ENCODE measurements at places on chromosomes 13 and 19.
A peak's percentile ranks its signal among the peaks of the same experiment; 100 is the strongest.

DNA sequence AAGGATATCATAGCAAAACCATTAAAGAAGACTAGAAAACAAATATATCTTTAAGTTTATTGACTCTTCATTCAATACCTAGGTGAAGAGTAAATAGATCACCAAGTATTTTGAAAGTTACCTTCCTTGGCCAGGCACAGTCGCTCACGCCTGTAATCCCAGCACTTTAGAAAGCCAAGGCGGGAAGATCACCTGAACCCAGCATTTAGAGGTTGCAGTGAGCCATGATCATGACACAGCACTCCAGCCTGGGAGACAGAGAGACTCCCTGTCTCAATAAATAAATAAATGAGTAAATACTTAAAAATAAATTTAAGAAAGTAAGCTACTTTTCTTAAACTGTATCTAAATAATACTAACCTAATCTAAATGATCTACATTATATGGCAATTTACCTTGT lies 8.9 kb upstream of the WBP4 start:
- DNase-seq, result no peak

DNA sequence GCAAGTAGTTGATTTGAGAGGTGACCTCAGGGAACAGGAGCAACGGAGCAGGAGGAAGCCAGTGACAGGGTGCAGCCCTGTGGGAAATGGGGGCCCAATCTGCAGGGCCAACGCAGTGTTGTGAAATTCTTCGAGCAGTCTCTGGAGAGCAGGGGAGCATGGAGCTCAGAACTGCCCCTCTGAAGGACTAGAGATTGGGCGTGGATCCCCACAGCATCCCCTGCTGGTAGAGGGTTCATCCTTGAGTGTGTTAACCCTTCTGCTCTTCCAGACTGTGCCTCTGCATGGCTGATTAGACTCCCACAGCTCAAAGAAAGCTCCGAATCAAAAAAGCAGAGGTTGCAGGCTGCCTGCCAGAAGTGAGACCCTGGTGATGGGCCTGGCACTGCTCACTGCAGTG lies 77.9 kb upstream of the UQCRFS1 start:
- DNase-seq, result no peak

DNA sequence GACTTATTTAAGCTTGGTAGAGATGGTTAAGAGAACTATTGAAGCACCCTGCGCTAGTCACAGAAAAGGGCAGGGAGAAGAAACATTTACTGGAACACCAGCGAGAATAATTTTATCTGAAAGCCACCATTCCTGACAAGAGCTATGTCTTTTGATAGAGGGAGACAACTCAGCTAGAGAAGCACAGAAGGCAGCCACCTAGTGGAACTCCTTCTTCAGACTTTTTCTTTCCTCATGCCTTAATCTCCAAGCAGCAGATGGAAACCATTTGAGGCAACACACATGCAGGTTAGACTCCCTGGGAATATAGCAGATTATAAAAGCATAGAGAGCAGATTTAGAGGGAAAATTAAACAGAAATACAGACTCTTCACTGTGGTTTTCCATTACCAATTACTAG lies 813.4 kb downstream of the SLITRK6 start:
- no peak for DNase-seq

DNA sequence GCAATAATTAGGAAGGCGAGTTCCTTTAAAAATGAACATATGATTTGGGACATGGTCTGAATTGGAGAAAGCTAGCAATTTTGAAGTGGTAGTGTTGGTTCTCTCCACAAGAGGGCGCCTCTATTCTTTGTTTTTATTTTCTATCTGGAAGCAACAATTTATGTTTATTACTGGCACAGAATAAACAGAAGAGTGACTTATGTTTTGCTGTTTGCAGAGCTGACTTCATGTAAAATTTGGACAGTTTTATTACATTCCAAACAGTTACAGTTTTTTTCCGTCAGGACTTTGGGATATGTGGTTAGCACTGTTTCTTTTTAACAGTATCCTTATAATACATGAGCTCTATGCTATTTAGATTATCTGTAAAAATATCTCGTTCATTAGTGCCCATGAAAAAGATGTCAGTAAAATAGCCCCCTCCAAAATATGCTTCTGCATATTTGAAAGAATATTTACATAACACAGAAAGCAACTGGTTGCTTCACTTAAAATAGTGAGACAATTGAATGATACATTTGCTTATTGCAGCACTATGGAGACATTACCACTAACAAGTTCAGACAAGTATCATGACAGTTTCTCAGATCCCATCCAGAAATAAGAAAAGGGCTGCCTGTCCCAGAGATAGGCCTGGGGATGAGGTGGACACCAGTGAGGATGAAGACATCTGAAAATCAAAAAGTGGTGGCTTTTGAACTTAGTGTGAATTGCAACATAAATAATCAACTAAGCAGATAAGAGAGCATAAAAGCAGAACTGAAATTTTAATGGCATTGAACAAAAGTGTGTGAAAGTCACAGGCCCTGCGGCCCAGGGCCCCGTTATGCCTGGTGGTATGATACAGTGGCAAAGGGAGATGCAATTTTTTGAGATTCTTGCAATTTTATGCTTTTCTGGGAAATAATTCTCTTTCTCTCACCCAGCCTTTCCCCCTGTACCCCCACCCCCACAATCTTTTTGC lies 32.3 kb upstream of the FGF9 start:
- peak; percentile 56 for DNase-seq

DNA sequence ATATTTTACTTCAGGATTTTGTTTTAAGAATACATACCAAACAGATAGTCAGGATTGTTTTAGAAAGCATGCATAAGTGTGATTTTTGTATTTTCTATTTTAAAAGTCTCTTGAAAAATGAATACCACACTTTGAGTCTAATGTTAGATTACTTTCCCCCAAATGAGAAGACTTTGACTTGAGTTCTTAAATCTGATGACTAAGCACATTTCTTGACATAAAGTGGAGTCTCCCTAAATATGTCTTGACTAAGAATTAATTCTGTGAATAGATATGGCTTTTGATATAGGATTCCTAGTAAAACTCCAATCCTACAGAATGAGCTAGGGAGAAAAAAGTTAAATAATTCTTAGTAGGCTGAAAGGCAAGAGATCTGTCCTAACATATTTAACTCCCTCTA lies 624.2 kb upstream of the SPRY2 start:
- DNase-seq, result no peak

DNA sequence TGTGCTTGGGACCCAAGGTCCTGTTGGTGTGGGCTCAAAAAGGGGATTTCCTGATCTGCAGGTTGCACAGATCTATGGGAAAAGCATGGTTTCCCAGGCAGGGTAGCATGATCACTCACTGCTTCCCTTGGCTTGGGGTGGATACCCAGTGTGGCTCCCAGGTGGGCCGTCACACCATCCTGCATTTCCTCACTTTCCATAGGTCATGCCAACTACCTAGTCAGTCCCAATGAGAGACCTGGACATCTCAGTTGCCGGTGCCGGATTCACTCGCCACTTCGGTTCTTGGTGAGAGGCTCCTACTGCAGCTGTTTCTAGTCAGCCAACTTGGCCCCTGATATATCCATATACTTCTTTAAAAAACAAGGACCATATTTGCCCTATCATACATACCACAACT lies 503.0 kb downstream of the PCDH17 start:
- DNase-seq, result no peak

DNA sequence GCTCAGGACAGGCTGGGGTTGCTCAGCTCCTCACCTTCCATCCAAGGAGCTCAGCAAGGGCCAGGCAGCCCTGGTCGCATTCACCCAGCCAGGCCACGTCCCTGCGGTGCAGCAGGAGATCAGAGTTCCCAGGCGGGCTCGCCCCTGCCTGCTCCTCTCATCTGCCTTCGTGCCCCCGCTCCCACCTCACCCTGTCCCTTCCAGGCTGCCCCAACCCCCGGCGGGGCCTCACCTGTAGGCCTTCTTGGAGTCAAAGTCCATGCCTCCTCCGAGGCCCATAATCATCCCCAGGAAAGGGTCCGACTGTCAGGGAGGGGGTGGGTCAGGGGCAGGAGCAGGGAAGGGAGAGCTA lies 1.3 kb upstream of the RINL start:
- no peak for DNase-seq

DNA sequence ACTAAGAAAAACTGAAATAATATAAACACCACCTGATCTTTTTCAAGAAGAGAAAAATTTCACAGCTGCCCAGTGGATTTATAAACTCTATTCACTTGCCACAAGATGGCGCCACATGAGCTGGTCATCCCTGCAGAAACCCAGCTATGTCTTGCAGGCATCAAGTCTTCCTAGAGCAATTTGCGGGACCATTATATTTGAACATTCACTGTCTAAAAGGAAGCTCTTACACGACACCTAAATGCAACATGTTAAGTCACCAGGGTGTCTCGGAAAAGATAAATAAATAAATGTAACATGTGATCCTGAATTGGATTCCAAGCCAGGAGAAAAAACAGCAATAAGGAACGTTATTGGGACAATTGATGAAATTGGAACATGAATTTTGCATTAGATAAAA lies 20.3 kb upstream of the AKT2 start:
- DNase-seq, result peak; percentile 86

GRCh38 chr19:32459204-32459865 lies 53.8 kb downstream of the DPY19L3 start:
- DNase-seq, result no peak

DNA sequence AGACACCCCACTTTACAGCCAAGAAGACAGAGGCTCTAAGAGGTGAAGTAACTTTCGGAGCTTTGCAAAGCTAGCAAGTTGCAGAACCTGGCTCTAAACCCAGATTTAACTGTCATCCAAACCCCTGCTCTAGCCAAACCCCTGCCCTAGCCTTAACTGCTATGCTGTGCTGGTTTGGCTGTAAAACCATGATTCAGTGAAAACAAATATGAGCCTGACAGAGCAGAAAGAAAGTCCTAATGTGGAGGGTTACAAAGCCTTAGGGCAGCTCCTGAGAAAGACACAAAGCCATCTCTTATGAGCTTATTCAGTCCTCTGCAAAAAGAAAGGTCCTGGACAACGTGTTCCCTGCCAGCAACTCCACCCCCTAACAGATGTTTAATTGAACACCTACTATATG lies 172.8 kb downstream of the KATNAL1 start:
- no peak for DNase-seq

GRCh38 chr19:50419022-50419579 lies 363 bp downstream of the SPIB start:
- no peak for DNase-seq

- no peak for DNase-seq
These were observed 76.5 kb downstream of the PCDH20 start for GRCh38 chr13:61339054-61339621.

- DNase-seq, result no peak
These were observed 140.7 kb downstream of the KCTD12 start for GRCh38 chr13:76745261-76746200.

GRCh38 chr13:40060296-40061007 lies 405.0 kb downstream of the COG6 start:
- peak; percentile 71 for DNase-seq

DNA sequence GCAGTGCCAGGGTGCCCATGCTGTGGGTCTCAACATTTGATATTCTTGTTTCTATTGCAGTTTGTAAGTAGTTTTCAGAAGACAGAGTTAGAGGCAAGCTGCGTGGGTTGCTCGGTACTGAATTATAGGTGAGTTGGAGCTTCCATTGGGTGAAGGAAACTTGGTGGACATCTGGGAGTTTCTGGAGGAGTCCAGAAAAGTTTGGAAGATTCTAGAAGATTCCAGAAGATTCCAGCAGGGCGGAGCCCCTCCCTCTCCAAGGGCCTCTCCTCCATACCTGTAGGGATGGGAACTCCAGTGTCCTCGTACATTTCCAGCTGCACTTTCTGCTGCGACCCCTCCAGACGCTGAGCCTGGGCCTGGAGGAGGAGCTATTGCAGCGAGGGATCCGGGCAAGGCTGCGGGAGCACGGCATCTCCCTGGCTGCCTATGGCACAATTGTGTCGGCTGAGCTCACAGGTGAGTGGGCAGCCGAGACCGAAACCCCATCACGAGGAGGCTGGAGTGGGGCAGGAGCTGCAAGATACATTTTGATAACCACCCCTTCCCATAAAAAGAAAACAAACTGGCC lies 28.6 kb downstream of the TIMM13 start:
- no peak for DNase-seq

GRCh38 chr13:65724226-65724625 lies 1505.9 kb downstream of the PCDH9 start:
- no peak for DNase-seq

GRCh38 chr13:23434491-23434890 lies 989 bp upstream of the SACS start:
- no peak for DNase-seq

DNA sequence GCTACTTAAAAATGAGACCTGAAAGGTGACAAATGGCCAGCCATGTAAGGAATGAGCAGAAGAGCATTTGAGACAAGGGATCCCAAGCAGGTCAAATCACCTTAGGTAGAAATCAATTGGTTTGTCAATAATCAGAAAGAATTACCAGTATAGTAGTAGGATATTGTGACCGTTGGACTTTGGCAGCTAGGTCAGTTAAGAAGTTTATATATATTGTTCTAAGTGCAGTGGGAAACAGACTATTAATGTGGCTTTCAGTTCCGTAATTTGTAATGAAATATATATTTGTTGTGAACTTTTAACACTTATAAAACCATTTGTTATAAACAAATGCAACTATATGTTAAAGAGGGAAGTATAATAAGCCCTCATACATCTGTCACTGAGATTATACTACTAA lies 807.9 kb upstream of the SPRY2 start:
- no peak for DNase-seq

GRCh38 chr19:4534836-4535658 lies at the start of gene PLIN5:
Gene PLIN5 (minus strand): TSS chr19:4535224. CDS start chr19:4534074, 1,150 bp downstream.
- DNase-seq, result peak; percentile 87

- DNase-seq, result no peak
These were observed 284.1 kb downstream of the ITGBL1 start for GRCh38 chr13:101736566-101736965.

DNA sequence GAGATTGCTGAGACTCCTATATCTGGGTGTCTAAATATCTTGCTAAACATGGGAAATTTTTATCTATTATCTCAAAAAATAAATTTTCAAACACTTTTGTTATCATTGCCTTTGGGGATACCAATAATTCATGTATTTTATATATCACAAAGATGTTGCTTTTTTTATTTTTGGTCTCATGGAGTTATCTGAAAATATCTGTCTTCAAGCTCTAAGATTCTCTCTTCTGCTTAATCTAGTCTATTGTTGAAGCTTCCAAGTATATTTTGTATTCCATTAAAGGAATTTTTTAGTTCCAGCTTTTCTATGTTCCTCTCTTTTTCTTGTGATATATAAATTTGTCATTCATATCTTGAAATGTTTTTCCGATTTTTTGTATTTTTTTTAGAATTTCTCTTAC lies 812.0 kb downstream of the DACH1 start:
- no peak for DNase-seq

GRCh38 chr19:58218899-58219298 lies 9.8 kb upstream of the ZNF544 start:
- no peak for DNase-seq

DNA sequence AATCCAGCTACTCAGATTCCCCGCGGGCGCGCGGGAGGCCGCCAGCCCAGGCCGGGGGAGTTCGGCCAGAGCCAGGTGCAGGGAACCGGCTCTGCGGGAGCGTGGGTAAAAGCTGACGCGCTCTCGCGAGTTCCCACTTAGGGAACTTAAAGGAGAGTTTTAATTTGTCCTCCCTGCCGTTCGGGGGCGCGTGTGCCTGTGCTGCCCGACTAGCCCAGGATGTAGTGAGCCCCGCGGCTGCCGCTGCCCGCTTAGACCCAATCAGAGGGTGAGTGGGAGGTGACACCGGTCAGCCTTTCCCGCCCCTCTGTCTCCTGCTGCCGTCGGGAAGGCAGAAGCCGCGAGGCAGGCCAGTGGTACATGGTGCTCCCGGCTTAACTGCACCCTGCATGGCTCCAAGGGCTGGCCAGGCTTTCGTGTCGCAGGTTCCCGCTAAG lies 36.0 kb upstream of the NEK3 start:
- no peak for DNase-seq
